Stomach (tissue), 19 donors: ENCODE measurements at places on chromosomes 3 and 15. TPM values are rescaled to one million over a fixed set of nuclear protein-coding genes. Genes with fewer than 3 reads are reported as not detected.

DNA sequence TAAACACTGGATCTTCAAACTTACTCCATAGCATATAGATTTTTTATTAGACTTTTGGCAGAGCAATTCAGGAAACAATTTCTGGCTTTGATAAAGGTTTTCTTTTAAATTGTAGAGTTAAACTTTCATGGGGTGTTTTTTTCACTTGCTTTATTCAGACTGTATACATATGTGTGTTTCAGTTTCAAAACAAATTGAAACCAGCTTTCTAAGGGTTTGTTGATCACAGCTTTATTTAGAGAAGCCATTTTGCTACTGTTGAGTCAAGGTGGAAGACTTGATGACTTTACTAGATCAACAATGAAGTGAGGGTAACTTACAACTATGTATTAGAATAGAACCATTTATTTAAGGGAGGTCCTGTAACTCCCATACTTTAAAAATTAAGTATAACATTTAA is 6.2 kb downstream of the UBE2E1 start:
- H3K27ac ChIP-seq: no peak overlapping the region
- no peaks in the 10 kb centered on the region for H3K36me3 ChIP-seq
- no peaks in the 10 kb centered on the region for H3K27me3 ChIP-seq
- H3K4me1 ChIP-seq: peaks cover 27% of the 10 kb centered on the region

GRCh38 chr15:51328926-51329325 is 9.5 kb downstream of the CYP19A1 start:
- no peak for DNase-seq
- H3K4me1 ChIP-seq: no peaks in the 10 kb centered on the region
- no peak overlapping the region for H3K27ac ChIP-seq
- no peaks in the 10 kb centered on the region for H3K27me3 ChIP-seq

DNA sequence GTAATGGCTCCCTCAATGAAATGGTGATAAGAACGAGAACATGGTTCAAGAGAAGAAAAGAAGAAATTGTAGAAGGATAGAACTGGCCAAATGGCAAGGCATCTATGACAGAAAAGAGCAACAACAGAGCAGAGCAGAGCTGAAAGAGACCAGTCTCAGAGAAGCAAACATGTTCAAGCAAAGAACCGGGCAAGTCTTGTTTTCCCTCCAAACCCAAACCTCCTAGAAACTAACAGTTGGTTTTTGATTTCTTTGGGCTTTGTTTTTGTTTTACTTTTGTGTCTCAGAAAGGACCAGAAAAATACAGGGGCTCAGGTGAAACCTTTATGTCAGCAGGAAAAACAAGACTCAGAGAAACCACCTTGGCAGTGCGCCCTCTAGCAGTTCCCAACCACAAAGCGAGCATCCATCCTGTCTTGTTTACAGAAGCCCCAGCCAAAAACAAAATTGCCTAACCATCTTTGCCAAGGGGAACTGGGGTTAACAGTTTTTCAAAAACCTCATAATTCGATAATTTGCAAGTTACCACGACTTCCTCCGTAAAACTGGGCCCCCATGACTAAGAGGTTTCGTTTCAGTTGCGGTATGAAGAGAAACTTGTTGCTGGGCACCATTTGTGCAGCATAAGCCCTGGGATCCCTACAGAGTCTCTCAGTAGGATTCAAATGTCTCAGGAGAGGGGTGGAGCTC is 159.2 kb upstream of the SLC24A5 start:
- no peak overlapping the region for H3K27ac ChIP-seq
- DNase-seq: no peak
- H3K4me3 ChIP-seq: no peak overlapping the region

- H3K27ac ChIP-seq: peak overlapping the region; percentile 26
- no peaks in the 10 kb centered on the region for H3K4me1 ChIP-seq
- peaks cover 25% of the 10 kb centered on the region for H3K36me3 ChIP-seq
- no peaks in the 10 kb centered on the region for H3K27me3 ChIP-seq
- no peak overlapping the region for H3K4me3 ChIP-seq
- DNase-seq: no peak
Observed at GRCh38 chr3:4680871-4681300, 187.7 kb downstream of the ITPR1 start.

DNASE1L3 gene
- polyA plus RNA-seq: 0.44 TPM

- peaks cover 41% of the 10 kb centered on the region for H3K4me1 ChIP-seq
- no peak overlapping the region for H3K4me3 ChIP-seq
- no peaks in the 10 kb centered on the region for H3K36me3 ChIP-seq
Observed at GRCh38 chr3:37456270-37456708, 281.9 kb upstream of the LRRFIP2 start.

DNA sequence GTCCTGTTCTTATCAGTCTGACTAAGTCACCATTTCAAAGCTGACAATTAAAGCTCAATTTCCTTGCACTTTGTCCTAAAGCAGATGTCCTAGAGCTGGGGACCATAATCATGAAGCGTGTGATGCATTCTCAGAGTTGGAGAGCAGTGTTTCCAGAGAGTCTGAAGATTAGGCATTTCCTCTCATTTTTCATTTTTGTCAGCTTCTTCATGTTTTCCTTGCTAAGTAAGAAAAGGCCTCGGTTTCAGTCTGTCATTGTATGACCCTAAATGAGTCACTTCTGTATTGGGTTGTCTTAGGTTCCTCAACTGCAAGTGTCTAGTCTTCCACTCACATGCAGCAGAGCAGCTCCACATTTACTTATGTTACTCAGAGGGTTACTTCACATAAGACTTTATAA is 257.2 kb upstream of the TPRG1 start:
- no peaks in the 10 kb centered on the region for H3K36me3 ChIP-seq
- no peak overlapping the region for H3K4me3 ChIP-seq
- H3K27me3 ChIP-seq: no peaks in the 10 kb centered on the region
- H3K4me1 ChIP-seq: no peaks in the 10 kb centered on the region
- no peak overlapping the region for H3K27ac ChIP-seq
- no peak for DNase-seq

EPHA3 gene
- polyA plus RNA-seq: 0.37 TPM

- DNase-seq: no peak
- no peaks in the 10 kb centered on the region for H3K36me3 ChIP-seq
- no peak overlapping the region for H3K4me3 ChIP-seq
- H3K27ac ChIP-seq: no peak overlapping the region
Observed at GRCh38 chr3:197501496-197501878, 54.3 kb downstream of the BDH1 start.

GRCh38 chr15:58139989-58140522 is 1.9 kb downstream of the AQP9 start:
- DNase-seq: no peak
- no peaks in the 10 kb centered on the region for H3K4me1 ChIP-seq
- H3K27me3 ChIP-seq: no peaks in the 10 kb centered on the region
- H3K36me3 ChIP-seq: no peaks in the 10 kb centered on the region
- H3K4me3 ChIP-seq: no peak overlapping the region

DNA sequence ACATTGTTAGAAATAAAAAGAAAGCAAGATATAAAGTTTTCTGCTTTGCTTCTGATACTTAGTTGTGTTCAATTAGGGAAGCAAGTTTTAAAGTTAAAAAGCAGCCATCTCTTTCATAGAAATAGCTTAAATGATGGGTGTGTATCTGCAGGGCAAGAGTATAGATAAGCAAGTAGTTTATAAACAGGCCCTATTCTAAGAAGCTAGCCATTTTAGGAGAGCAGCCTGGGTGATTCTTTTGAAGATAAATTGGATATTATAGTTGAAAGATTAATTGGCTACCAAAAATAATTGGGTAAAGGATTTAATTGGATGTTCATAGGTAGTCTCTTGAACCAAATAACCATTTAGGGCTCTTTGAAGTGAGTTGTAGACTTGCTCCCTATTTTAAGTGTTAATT is 5.6 kb downstream of the EIF3J start:
- peaks cover 5% of the 10 kb centered on the region for H3K36me3 ChIP-seq
- peaks cover 93% of the 10 kb centered on the region for H3K4me1 ChIP-seq
- DNase-seq: no peak
- H3K4me3 ChIP-seq: no peak overlapping the region
- no peaks in the 10 kb centered on the region for H3K27me3 ChIP-seq
- no peak overlapping the region for H3K27ac ChIP-seq

- H3K36me3 ChIP-seq: no peaks in the 10 kb centered on the region
- H3K27me3 ChIP-seq: no peaks in the 10 kb centered on the region
- no peak overlapping the region for H3K4me3 ChIP-seq
- no peak overlapping the region for H3K27ac ChIP-seq
- H3K4me1 ChIP-seq: no peaks in the 10 kb centered on the region
- peak; percentile 91 for DNase-seq
Observed at GRCh38 chr3:107064405-107065060, 312.7 kb upstream of the CCDC54 start.

- H3K4me1 ChIP-seq: peaks cover 34% of the 10 kb centered on the region
- DNase-seq: no peak
- H3K27ac ChIP-seq: no peak overlapping the region
- no peak overlapping the region for H3K4me3 ChIP-seq
Observed at GRCh38 chr3:177591379-177591778, 394.1 kb upstream of the TBL1XR1 start.

PLSCR1 gene
- 31.5 TPM for polyA plus RNA-seq

DNA sequence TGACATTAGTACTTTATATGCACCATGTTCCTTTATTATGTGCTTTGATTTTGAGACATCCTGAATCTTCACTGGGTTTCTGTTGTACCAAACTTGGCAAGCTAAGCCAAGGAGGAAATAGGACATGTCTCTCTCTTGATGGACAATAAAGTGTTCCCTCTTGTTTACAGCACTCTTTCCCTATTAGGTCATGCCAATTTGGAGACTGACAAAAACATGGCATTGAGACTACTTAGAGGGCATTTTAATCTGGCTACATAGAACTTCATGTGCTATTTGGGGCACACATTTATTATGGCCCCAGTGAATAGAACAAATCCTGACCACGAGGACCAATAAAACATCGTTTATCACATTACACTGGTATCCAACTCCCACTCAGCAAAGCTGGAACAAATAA is 85.3 kb upstream of the TNFSF10 start:
- no peak for DNase-seq
- no peaks in the 10 kb centered on the region for H3K36me3 ChIP-seq
- H3K4me1 ChIP-seq: no peaks in the 10 kb centered on the region
- H3K27me3 ChIP-seq: no peaks in the 10 kb centered on the region
- no peak overlapping the region for H3K27ac ChIP-seq
- no peak overlapping the region for H3K4me3 ChIP-seq

DNA sequence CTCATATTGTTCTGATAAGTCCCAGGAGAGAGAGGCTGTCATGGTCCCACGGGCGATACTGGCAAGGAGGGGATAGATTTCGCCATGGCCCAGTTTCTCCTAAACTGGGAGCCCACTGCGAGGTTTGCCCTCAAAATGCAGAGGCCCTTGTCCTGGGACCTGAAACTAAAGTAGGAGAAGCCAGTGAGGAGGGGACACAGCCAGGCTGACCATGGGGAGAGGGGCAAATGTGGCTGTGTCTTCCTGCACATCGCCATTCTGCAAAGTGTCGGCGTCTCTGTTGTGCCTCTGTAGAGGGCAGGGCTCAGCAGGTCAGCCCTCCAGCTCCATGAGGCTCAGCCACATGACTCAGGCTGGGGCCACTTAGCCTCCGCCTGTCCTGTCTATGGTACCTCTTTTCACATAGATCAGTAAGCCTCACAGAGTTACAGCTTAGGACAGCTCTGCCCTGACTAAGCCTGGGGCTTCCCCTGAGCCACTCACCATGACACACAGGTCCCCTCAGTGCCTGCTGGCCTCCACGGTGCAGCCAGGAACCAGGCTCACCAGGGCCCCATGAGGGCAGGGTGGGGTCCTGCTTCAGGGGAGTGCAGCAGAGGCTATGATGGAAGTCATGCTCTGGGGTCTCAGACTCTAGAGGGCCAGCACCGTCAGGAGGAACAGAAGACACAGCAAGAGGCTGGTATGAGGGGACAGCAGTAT is 28.6 kb upstream of the PLXNA1 start:
- H3K27me3 ChIP-seq: no peaks in the 10 kb centered on the region
- H3K4me1 ChIP-seq: no peaks in the 10 kb centered on the region
- H3K27ac ChIP-seq: no peak overlapping the region
- H3K36me3 ChIP-seq: no peaks in the 10 kb centered on the region

- no peak overlapping the region for H3K4me3 ChIP-seq
- H3K4me1 ChIP-seq: no peaks in the 10 kb centered on the region
- H3K27ac ChIP-seq: no peak overlapping the region
- no peaks in the 10 kb centered on the region for H3K36me3 ChIP-seq
- H3K27me3 ChIP-seq: no peaks in the 10 kb centered on the region
- no peak for DNase-seq
Observed at GRCh38 chr3:140203510-140203909, 268.5 kb downstream of the CLSTN2 start.

CHDH gene
- 1.7 TPM for polyA plus RNA-seq

RPL29 gene
- polyA plus RNA-seq: 2,501 TPM

DNA sequence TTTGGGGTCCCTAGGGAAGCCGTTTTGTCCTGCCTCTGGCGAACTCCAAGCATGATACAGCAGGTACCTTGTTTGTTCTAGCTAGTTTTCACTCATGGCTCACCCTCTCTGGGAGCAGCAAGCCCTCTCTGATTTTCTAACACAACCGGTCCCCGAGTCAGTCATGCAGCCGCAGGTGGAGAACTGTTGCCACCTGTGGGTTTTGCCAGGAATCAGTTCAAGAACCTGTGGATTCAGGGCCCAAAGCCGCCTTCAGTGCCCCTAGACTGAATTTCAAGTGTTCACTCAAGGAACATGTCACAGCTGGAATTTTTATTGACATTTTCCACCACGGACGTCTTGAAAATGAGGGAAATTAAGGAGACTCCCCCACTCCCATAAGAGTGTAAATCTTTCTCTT is 13.3 kb upstream of the LRRK1 start:
- no peaks in the 10 kb centered on the region for H3K36me3 ChIP-seq
- no peak for DNase-seq
- no peak overlapping the region for H3K4me3 ChIP-seq
- peaks cover 25% of the 10 kb centered on the region for H3K4me1 ChIP-seq
- H3K27me3 ChIP-seq: no peaks in the 10 kb centered on the region

GRCh38 chr15:81113861-81114291 is 20.2 kb upstream of the CFAP161 start:
- DNase-seq: no peak
- H3K4me1 ChIP-seq: peaks cover 4% of the 10 kb centered on the region
- peaks cover 12% of the 10 kb centered on the region for H3K27me3 ChIP-seq
- no peaks in the 10 kb centered on the region for H3K36me3 ChIP-seq
- H3K27ac ChIP-seq: no peak overlapping the region
- no peak overlapping the region for H3K4me3 ChIP-seq
